ENCODE measurements at places on chromosomes 11 and 22. TPM values are rescaled to one million over a fixed set of nuclear protein-coding genes. Genes with fewer than 3 reads are reported as not detected.

Gene ISX
- total RNA-seq = not detected

Gene TUB
- total RNA-seq = 5.7 TPM

Gene OR56A1
- not detected for total RNA-seq

Gene CRY2
- 4.6 TPM for total RNA-seq

Gene MS4A15
- not detected for total RNA-seq

Gene ZBTB16
- 1.2 TPM for total RNA-seq

Gene RIMBP3C
- total RNA-seq = 0.13 TPM
